ENCODE measurements at places on chromosomes 3 and 15.

- no peak for DNase-seq
Observed at GRCh38 chr3:102079809-102080197, 230.5 kb downstream of the NFKBIZ start.

GRCh38 chr15:35669432-35670045, 123.6 kb upstream of the DPH6 start:
- no peak for DNase-seq

DNA sequence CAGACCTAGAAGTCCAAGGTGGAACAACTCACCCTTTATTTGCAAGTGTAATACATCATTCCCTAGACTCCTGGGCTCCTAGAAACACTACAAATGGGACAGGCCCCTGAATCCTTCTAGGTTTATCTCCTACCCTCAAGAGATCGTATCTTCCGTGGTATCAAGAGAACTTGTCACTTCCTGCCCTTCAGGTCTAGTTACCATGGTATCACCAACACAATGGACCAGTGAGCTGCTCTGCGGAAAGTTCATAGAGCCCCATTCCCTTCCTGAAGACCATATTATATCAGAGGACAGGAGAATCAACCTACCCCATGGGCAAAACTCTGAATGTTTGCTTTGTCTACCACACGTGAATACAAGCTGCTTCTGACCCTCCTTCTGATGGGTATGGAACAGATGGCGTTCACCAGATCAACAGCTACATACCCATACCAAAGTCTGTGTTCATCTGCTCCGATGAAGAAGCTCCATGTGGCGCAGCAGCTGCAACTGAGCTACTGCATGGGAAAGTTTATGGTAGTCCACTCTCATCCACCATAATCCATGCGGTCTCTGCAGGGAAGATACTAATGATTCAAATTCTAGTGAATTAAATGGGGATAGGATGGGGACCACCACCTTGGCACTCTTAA, 84.6 kb upstream of the KLF13 start:
- DNase-seq, result no peak

GRCh38 chr3:53616971-53617892, 122.8 kb downstream of the CACNA1D start:
- DNase-seq, result no peak

- DNase-seq, result no peak
Observed at GRCh38 chr3:62143843-62144450, 229.4 kb downstream of the FEZF2 start.

DNA sequence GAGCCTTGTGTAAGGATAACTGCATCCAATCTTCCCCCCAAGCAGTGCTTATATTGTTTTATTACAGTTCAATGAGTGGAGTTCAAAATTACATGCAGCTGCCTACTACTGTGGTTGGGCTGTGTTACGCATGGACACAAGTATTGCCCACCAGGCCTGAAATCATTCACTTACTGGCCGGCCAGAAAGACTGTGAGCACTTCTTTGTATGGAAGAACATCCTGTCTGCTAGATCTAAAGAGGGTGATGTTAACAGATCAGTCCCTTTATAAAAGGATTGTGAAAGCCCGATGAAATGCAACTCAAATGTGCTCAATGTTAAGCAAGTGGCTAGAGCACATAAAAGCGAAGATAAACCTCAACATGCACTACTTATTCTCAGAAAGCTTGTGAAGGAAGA, 132.5 kb downstream of the FOXP1 start:
- no peak for DNase-seq

GRCh38 chr15:87193481-87193880, 1063.1 kb downstream of the NTRK3 start:
- no peak for DNase-seq

- DNase-seq, result peak; percentile 98
Observed at GRCh38 chr15:78988361-78988911, 43.6 kb upstream of the CTSH start.

GRCh38 chr3:6679510-6679909, 181.4 kb upstream of the GRM7 start:
- DNase-seq, result no peak

- no peak for DNase-seq
Observed at GRCh38 chr3:144032531-144033239, 61.1 kb downstream of the DIPK2A start.

DNA sequence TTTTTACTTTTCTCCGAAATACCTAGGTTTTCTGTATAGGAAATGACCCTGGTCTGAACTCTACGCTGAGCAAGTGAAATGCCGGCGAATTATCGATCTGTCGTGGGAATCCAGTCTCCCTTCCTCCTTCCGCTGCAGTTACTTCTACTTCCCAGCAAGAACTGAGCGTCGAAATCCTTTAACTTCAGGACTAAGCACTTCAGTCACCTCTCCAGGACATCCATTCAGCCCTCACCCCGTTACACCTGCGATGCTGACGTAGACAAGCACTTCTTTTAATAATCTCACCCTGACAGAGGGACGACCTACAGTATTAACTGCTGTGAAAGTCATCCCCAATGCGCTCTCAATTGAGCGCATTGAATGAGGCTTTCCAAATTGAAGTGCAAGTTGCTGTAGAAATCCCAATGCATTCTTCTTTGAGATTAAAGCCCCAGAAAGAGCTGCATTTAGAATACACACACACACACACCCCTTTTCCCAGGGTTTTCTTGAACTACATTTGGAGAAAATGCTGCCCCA, 1.3 kb downstream of the TOP2B start:
- DNase-seq, result no peak

GRCh38 chr3:11602239-11602840, 41.4 kb downstream of the VGLL4 start:
- no peak for DNase-seq

DNA sequence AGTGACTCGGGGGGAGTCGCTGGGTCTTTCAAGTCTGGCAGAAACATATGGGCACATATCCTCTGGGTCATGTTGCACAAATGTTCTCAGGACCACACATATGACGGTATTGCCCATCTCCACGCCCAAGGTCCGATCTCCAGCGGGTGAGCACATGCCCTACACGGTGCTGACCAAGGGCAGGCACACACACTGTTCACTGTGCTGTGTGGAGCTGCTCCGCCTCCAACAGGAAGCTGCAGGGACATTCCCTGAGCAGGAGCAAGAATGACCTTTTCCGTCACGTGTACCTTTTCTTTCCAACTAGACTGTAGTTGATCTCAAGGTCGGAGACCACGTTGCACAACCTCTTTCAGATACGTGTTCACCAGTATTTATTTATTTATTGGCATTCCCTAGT, 41.7 kb upstream of the B3GNT5 start:
- no peak for DNase-seq

DNA sequence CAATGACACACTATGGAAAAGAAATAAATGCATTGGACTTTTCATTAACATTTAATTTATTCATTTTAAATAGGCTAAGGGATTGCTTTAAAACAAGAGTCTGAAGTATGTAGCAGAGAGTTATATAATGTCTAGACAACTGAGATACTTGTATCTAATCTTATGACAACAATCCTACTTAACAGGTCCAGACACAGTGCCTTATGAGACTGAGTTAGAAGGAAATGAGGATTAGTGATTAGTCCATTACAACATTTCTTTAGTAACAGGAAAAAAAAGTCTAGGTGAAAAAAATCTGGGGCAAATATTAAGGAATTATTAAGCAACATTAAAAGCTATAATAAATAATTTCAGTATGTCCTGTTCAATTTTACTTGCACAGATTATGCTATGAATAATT, 140.6 kb downstream of the MEIS2 start:
- DNase-seq, result no peak

- DNase-seq, result no peak
Observed at GRCh38 chr15:68834346-68834745, 13.7 kb upstream of the ANP32A start.
